ENCODE measurements at places on chromosomes 7 and 10.

DNA sequence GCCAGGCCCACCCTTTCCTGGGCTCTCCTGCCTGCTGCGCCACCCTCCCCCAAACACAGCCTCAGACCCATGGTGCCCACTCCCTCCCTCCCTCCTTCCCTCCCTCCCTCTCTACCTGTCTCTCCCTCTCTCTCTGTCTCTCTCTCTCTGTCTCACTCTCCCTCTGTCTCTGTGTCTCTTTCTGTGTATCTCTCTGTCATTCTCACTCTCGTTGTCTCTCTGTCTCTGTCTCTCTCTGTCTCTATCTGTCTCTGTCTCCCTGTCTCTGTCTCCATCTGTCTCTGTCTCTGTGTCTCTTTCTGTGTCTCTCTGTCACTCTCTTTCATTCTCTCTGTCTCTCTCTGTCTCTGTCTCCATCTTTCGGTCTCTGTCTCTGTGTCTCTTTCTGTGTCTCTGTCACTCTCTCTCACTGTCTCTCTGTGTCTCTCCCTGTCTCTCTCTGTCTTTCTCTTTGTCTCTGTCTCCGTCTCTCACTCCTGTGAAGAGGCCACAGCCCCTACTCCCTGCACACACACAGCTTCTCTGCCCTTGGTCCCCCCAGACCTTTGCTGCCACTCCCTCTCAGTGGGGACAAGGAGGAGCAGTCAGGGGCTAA, 51.5 kb downstream of the CALML3 start:
- DNase-seq: no peak

DNA sequence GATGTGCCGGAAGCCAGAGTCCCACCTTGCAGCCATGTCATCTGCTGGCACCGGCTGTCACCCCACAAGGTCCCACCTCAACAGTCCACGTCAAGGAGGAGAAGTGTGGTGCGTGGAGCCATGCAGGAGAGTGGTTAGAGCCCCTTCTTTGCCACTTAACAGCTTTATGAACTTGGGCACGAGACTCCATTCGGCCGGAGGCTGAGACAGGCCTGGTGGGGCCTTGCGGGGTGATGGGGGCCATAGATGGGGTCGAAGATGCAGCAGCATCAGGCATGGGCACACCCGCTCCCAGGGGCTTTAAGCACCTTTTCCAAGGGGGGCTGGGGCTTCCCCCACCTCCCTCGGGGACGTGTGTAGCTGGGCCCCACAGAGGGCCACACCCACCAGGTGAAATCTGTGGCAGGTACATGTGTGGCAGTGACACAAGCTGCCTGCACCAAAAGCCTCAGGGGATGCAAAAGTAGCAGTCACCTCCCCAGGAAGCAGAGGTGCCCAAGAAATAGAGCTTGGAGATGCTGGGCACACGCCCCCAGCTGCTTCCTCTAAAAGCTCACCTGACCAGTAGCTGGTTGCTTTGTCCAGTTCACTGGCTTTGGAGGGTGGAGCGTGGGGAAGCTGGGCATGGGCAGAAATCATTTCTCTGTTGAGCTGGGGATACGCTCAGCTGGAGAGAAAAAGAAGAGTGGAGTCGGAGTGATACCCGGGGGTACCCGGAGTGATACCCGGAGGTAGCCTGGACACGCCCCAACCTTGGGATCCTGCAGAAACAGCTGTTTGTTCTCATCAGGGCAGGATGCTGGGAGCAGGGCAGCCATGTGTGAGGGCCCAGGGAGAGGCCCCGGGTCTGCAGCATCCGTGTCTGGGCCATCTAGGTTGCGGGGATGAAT, 199.8 kb downstream of the EBF3 start:
- no peak for DNase-seq

- no peak for DNase-seq
Measured at GRCh38 chr7:129568240-129568639, 43.3 kb upstream of the NRF1 start.

GRCh38 chr7:135620980-135621850, 41.1 kb upstream of the STMP1 start:
- DNase-seq: peak; percentile 67

DNA sequence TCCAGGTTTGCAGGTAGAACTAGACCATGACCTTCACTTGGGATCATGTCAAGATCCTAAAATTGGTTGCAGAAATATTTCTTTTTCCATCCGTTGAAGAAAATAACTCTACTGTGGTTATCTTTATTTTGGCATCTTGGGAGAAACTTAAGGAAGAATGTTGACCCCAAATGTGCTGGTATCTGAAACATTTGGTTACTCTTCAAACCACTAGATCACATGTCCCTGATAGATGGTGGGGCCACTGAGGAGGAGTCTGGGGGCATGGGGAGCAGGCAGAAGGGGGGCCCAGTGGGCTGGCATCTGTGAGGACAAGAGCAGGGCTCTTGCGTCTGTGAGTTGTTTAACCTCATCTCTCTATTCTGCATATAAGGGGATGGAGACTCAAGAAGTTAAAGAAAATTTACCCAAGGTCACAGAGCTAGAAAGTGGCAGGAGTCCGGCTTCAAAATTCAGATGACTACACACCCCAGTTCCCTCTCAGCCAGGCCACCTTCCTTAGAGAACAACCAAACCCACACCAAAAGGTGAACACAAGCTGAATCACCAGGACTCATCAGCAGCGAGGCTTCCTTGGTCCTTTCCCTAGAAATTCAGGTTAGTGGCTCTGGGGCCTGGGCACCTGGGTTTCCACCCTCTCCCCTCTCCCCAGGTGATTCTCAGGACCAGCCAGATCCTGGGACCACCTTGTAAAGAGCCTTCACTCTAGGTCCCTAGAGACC, 40.6 kb upstream of the SRGN start:
- DNase-seq: no peak

DNA sequence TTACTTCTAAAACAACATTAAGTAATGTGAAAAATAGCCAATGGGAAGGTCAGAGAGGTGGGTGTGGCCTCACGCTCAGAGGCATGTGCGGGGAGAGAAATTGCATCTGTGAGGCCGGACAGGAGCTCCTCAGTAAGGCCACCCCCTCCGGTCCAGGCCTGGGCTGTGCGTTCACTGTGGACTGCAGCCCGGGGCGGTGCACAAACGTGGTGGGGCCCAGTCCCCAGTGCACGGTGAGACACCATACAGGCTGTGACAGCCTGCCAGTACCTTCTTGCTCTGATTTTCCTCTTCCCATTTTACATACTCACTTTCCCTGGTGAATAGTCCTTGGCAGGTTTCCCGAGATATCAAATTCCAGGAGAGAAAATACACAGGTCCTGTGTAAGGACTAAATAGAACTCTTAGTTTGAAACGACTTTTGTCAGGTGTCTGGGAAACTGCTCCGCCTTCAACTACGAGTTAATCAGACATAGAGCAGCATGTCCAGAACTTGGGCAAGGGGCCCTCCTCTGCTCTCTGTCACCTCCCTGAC, 174.1 kb upstream of the MKI67 start:
- DNase-seq: no peak

DNA sequence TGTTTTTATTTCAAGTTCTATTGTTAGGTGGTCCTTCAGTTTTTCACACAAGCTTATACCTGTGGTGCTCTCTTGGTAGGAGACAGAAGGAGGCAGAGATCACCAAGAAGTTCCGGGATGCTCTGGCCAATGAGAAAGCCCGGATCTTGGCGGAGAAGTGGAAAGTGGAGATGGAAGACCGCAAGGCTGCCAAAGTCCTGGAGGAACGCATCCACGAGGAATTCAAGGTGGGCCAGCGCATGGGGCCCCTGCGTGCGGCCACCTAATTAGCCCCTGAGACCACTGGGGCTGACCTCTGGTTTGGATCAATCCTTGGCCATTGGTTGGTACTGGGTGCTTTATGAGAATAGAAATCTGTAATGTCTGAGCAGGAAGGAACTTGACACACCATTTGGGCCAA, 33.6 kb downstream of the SH2D4B start:
- DNase-seq: no peak

DNA sequence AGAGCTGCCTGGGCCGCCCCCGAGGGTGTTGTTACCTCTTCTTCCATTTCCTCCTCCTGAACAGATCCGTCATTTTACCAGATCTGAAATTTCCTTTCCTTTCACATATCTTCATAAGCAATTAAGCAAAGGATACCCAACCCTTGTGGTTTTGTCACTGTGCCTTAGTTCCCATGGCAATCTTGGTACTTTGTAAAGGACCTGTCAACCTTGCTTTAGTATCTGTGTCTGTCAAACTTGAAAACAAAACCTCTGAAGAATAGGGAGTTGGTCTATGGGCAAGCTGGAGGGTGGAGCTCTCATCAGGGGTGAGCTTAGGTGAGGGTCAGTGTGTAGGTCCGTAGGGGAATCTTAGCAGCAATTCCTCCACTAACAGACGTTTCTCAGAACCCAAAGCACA, 25.4 kb upstream of the CCDC3 start:
- no peak for DNase-seq

GRCh38 chr7:111081546-111082267, 9.2 kb upstream of the LRRN3 start:
- no peak for DNase-seq

GRCh38 chr10:6230315-6230714, 27.6 kb downstream of the PFKFB3 start:
- DNase-seq: no peak
